Skin of body (tissue), 3 donors: ENCODE measurements at places on chromosomes 2 and 18. TPM values are rescaled to one million over a fixed set of nuclear protein-coding genes. Genes with fewer than 3 reads are reported as not detected.
A peak's percentile ranks its signal among the peaks of the same experiment; 100 is the strongest.

The FOXD4L1 gene
- total RNA-seq, result not detected

GRCh38 chr2:238994876-238995275 is 147.0 kb downstream of the TWIST2 start:
- no peak for DNase-seq

- DNase-seq, result no peak
Measured at GRCh38 chr2:68789603-68790002, 55.0 kb downstream of the ARHGAP25 start.

- DNase-seq, result no peak
Measured at GRCh38 chr2:134674687-134675086, 44.1 kb downstream of the TMEM163 start.

DNA sequence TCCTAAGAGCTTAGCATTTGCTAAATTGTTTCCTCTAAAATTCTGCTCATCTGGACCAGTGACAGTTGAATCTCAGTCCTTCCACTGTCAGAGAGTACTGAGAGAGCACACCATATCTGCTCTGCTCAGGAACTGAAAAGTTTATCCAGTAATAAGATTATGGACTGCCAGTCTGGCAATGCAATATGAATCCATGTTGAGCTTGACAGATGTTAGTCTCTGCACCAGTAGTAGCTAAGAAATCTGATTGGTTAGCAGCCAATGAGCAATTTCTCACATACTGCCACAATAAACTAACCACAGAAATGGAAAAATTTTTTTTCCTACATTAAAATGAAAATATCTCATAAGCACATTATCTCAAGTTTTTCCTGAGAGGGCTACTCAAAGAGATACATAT is 2.3 kb downstream of the PRKD3 start:
- peak; percentile 38 for DNase-seq

GRCh38 chr2:85675866-85676548 is 8.0 kb upstream of the SFTPB start:
- no peak for DNase-seq

The UGT1A10 gene
- not detected for total RNA-seq

DNA sequence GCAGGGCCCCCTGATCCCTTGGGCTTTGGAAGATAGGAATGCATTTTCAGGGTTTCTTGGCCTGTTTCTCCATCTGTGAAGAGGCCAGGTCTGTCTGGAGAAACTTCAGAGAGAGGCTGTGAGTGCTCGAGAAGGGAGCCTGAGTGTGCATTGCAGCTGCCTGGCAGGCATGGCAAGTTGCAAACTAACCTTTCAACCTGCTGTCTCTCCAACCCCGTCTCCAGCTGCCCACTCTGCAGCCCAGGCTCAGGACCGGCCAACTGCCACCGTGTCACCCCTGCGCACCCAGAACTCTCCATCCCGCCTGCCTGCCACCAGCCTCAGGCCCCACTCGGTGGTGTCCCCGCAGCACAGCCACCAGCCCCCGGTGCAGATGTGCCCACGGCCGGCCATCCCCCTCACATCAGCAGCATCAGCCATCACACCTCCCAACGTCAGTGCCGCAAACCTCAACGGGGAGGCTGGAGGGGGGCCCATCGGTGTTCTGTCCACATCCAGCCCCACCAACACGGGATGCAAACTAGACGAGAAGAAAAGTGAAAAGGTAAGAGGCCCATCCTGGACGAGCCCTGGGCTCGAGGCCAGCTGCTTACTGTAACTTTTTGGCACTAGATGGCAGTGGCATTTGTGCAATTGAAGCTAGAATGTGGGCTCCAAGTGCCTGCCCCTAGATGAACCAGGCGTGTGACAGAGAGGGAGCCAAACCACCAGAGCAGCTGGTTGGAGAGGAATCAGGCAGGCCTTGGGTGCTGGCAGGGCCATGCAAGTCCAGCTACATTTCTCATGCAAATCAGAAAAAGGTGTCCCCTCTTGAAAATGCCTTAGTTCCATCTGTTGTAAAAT is 164.6 kb downstream of the SEPTIN10 start:
- DNase-seq, result no peak

- no peak for DNase-seq
Measured at GRCh38 chr2:156309167-156309566, 23.4 kb downstream of the NR4A2 start.
